ENCODE measurements at places on chromosomes 7 and 10.

DNA sequence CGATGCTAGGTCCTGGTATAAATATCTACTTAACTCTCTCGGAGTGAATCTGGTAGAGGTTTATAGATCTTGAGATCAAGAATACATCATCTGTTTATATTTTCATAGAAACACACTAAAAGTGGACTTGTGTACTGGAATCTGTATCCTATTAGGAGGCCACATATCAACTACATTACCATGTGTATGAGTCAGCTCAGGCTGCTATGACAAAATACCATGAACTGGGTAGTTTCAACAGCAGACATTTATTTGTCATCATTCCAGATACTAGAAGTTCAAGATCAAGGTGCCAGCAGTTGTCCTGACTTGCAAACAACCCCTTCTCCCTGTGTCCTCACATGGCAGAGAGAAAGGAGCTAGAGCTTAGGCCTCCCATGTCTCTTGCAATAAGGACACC, 113.9 kb upstream of the PFKP start:
- H3K27me3 ChIP-seq, result no peaks in the 10 kb centered on the region
- no peak for DNase-seq
- H3K4me3 ChIP-seq, result no peak overlapping the region
- H3K4me1 ChIP-seq, result no peaks in the 10 kb centered on the region
- no peak overlapping the region for H3K27ac ChIP-seq

- no peak overlapping the region for H3K27ac ChIP-seq
- no peaks in the 10 kb centered on the region for H3K36me3 ChIP-seq
- H3K4me1 ChIP-seq, result no peaks in the 10 kb centered on the region
- DNase-seq, result peak; percentile 82
- H3K27me3 ChIP-seq, result peaks cover 24% of the 10 kb centered on the region
- H3K4me3 ChIP-seq, result no peak overlapping the region
Observed at GRCh38 chr10:24556750-24557742, 166.6 kb downstream of the ARHGAP21 start.

- no peak for DNase-seq
- H3K27me3 ChIP-seq, result no peaks in the 10 kb centered on the region
- no peaks in the 10 kb centered on the region for H3K36me3 ChIP-seq
- H3K4me3 ChIP-seq, result no peak overlapping the region
- H3K27ac ChIP-seq, result peak overlapping the region; percentile 84
Observed at GRCh38 chr10:73968098-73968521, 29.8 kb upstream of the VCL start.

GRCh38 chr7:101557978-101558741, 70.9 kb downstream of the MYL10 start:
- no peaks in the 10 kb centered on the region for H3K36me3 ChIP-seq
- no peak for DNase-seq
- no peak overlapping the region for H3K27ac ChIP-seq
- no peak overlapping the region for H3K4me3 ChIP-seq
- H3K4me1 ChIP-seq, result no peaks in the 10 kb centered on the region
- peaks cover 39% of the 10 kb centered on the region for H3K27me3 ChIP-seq

Data from esophagus muscularis mucosa (tissue), 4 donors.